Foreskin keratinocyte (primary cell): ENCODE measurements at places on chromosomes 13 and 19. TPM values are rescaled to one million over a fixed set of nuclear protein-coding genes. Genes with fewer than 3 reads are reported as not detected.

PRR36 gene
- 0.03 TPM in 1 of 2 replicates, not detected in the other for total RNA-seq

EGLN2 gene
- 81.3 and 84.6 TPM in 2 replicates for total RNA-seq

DNA sequence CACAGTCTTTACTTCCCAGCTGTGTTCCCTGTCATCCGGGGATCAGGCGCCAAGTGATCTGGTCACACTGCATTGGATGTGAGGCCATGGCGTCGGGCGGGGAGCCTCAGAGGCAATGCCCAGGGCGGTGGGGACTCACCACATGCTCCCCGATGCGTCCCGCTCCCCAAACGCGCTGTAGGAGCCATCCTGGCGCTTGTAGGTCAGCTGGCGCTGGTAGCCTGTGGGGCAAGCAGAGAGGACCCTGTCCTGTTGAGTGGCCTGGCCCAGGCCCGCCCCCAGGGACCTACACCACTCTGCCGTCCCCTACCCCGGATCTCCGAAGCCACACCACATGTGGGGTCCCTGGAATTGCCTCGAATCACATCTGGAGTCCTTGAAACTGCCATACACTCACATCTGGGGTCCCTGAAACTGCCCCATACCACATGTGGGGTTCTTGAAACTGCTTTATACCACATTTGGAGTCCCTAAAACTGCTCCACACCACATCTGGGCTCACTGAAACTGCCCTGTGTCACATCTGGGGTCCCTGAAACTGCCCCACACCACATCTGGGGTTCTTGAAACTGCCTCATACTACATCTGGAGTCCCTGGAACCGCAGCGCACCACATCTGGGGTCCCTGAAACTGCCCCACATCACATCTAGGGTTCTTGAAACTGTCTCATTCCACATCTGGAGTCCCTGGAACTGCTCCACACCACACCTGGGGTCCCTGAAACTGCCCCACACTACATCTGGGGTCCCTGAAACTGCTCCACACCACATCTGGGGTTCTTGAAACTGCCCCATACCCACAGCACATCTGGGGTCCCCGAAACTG is 33.2 kb downstream of the F2RL3 start:
- no peak for DNase-seq

GRCh38 chr13:48508011-48508410 is 24.9 kb downstream of the RCBTB2 start:
- DNase-seq = peak; percentile 92

GRCh38 chr13:98622931-98623331 is 46.0 kb upstream of the STK24 start:
- no peak for DNase-seq

CCDC169 gene
- 0.17 and 0.25 TPM in 2 replicates for total RNA-seq

CYP4F11 gene
- 0.10 and 0.21 TPM in 2 replicates for total RNA-seq
